ENCODE measurements at places on chromosomes 16 and 17.
A peak's percentile ranks its signal among the peaks of the same experiment; 100 is the strongest.

GRCh38 chr17:10072556-10073425 lies 125.6 kb downstream of the GAS7 start:
- DNase-seq = no peak

DNA sequence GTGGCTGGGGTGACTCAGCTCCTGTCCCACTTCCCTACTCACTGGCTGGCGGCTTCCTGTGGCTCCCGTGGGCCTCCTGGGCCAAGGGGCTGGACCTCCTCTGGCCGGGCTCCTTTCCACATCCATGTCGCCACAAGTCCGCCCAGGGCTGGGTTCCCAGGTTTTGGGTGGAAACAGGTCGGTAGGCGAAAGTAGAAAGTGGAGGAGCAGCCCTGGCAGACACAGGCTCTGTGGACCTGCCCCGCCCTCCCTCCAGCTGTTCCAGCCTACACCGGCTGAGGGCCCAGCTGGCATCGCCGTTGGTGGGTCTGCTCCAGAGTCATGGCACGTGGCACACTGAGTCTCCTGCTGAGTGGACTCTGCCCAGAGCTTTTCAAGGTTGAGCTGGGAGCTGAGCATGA lies 28.7 kb downstream of the GSE1 start:
- DNase-seq = no peak

- no peak for DNase-seq
These were observed 7.6 kb downstream of the MYO18A start for GRCh38 chr17:29172589-29172988.

GRCh38 chr17:39769974-39770587 lies 32.3 kb downstream of the GRB7 start:
- DNase-seq = peak; percentile 56

- DNase-seq = no peak
These were observed 18.1 kb downstream of the SPATA32 start for GRCh38 chr17:45243750-45244149.

Measured in activated T-cell treated with anti-CD3 and anti-CD28 coated beads, Interleukin-2, amount 50 U/mL, for 4 hours (primary cell).